ENCODE measurements at places on chromosomes 2 and 18.

DNA sequence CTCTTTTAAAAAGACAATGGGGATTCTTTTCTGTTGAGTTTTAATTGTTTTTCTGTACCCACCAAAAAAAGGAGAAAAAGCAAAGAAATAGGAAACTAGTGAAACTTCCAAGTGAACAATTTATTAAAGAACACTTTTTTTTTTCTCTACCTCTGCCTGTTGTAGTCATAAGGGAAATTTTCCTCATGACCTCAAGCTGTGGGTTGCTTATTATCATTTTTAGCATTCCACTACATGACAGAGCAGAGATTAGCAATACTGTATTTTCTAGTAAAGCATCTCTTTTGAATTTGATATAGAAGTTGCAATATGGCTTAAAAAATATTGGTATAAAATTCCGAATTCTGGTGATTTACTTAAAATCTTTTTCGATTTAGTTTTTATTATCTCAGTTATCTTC lies 87.9 kb upstream of the LRRTM1 start:
- DNase-seq: no peak

DNA sequence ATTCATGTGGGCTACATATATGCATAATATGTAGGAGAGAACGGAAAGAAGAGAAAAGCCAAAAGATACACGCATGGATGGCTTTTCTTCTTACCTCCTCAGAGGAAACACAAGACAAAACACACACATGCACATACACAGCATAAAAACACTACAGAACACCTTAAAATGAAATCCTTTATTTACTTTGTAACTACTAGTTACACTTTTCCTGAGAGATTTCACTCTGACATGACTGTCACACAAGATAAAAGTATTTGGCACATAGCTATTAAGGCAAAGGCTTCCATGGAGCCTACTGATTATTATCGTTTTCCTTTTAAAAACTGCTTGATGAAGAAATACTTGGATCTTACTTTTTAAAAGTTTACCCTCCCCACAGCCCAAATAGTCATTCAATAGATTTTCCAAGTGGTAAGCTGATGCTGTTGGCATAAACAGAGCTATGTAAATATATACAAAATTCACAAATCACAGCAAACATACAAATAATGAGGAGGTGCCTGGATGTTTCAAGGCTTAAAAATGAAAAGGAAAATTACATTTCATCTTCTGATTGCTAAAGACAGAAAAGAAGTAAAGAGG lies 8.6 kb downstream of the ZEB2 start:
- DNase-seq: peak; percentile 84

DNA sequence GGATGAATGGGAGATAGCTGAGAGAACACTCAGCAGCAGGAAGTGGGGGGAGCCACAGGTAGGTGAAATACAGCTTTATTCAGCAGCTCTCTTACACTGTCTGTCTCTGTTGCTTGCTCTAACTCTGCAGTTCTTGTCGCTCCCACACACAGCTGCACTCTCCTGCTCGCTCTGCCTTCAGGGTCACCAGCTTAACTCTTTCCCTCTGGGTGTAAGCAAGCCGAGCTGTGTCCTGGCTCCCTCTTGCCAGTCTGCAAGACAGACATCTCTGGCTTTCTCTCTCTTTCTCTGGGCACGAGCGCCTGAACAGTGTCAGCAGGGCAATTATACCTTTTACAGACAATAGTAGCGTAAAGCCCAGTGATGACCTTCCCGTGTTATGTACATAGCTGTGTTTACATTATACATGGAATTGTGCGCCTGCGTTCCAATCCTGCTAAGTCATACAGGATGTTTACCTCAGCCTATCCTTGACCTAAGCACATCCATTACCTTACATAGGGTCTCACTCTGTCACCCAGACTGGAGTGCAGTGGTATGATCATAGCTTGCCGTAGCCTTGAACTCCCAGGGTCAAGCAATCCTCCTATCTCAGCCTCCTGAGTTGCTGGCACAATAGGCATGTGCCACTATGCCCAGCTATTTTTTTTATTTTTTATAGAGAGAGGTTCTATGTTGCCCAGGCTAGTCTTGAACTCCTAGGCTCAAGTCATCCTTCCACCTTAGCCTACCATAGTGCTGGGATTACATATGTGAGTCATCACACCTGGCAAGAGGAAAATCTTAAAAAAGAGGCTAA lies 57.8 kb upstream of the CHN1 start:
- no peak for DNase-seq

DNA sequence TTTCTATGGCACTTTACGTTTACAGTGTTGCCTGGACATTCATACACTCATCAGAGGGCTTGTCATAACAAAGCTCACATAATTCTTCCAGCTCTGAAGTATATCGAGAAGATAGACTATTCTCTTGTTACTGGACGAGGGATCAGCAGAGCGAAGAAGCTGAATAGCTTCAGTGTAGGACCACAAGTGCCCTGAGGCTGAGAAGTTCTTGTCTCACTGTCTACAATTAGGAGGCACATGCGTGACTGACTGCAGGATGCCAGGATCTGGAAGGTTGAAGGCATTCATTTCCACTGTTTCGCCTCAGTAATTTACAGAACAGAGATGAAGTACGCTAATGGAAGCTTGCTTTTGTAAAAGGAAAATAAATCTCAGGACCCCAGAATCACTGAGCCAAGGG lies 9.6 kb downstream of the SH3YL1 start:
- DNase-seq: no peak

DNA sequence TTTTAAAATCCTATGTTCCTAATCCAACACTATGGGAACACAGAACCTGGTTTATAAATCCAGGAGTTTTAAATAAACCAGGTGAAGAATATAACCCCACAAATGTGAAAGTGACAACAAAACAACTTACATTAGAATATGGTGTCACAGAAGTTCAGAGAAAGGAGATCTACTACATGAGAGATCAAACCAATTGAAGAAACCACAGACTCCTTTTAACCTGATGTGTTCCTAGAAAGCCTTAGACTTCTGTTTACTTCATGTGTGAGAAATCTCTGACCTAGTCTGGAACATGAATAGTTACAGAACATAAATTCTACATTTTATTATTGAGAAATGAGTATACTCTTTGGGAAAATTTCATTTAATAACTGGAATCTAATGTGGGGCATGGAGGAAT lies 165.3 kb downstream of the FTCDNL1 start:
- no peak for DNase-seq

GRCh38 chr2:28623582-28624405 lies 127.8 kb upstream of the PPP1CB start:
- no peak for DNase-seq

DNA sequence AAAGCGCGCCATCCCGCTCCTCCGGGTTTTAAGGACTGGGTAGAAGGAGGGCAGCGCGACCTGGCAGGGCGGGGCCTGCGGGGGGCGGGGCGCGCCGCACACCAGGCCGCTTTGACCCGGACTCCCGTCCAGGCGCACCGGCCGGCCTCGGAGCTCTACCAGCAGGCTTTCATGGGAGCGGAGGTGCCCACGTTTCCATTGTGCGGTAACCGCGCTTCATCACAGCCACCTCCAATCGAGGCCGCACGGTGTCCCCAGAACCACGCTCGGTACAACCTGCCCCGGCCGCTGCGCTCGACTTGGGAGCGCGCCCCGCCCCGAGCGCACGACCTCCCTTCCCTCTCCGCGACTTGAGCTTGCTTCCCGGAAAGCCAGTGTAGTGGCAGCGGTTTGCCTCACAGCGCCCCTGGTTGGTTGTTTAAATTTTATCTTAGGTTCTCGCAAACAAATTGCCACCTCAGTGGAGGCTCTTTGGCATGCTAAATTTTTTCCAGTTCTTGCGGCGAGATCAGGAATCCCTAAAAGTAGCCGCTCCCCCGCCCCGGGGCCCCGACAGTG lies 280 bp upstream of the CYP1B1 start:
- peak; percentile 92 for DNase-seq

- DNase-seq: peak; percentile 99
Observed at GRCh38 chr2:120596990-120597594, 138.6 kb upstream of the GLI2 start.

- DNase-seq: no peak
Observed at GRCh38 chr2:100208141-100208770, 65.9 kb upstream of the AFF3 start.

All from fibroblast of gingiva (primary cell).